ENCODE measurements at places on chromosomes 2 and 18.

DNA sequence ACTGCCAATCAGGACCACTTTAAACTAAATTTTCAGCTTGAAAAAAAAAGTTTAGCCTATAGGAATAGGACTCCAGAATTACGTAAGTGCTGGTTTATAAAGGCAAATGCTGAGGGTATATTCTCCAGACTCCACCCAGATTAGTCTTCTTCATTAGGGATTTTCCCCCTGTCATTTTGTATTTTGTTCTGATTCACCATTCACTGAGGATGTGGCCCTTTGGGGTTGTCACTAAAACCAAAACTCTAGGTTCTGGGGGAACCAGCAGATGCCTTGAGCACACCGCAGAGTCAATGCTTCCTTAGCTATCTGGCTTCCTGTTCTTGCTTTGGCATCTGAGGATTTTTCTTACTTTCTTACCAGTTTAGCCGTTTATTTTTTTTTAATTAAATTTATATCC lies 10.5 kb downstream of the SCYGR4 start:
- DNase-seq: no peak

GRCh38 chr2:73979686-73980085 lies 5.0 kb upstream of the TET3 start:
- DNase-seq: peak; percentile 86

- no peak for DNase-seq
Observed at GRCh38 chr2:155377266-155377680, 678.8 kb downstream of the KCNJ3 start.

DNA sequence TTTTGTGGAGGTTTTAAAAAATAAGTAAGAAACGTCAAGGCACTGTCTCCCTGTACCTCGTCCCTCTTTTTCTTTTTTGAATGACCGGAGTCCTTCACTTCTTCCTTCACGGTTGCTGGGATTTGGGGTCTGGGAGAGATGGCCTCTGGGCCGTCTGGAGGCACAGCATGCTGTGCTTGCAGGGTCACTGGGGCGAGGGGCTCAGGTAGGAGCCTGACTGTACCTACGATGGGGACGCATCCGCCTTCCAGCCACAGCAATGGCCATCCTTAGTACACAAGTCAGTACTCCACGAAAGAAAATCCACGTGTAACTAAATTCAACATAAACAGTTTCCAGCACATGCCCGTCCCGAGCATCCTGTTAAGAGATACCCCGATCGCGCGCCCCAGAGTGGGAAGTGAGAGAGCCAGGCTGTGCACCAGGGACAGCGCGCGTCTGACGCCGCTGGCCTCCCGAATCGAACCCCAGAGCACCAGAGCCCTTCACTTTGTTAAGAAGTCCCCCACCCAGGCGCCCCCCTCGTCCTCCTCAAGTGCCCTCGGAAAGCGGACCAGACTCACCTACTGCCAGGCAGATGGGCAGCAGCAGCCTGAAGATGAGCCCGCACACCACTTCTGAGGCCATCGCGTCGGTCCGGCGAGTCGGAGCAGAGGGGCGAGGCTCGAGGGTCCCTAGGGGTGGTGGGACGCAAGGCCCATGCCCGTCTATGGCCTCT lies 1.2 kb downstream of the PIEZO2 start:
- no peak for DNase-seq

DNA sequence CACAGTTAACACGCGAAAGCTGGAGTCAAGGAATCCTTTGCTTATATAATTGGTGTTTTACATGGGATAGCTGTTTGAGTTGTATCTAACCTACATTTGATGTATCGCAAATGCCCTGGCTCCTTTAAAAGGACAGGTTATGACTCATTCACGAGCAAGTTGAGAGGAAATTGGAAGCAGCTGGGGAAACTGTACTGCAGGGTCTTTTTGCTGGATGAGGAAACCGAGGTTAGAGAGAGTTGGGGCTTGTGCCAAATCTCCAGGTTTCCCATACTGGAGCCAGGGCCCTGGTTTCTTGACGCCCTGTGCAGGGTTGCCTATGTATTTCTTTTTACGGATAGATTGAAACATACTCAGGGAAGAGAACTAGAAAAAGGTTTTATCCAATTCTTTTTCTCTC lies 60.0 kb upstream of the SPTBN1 start:
- no peak for DNase-seq

- DNase-seq: no peak
Observed at GRCh38 chr2:21461754-21462240, 338.0 kb downstream of the TDRD15 start.

GRCh38 chr2:148876595-148877402 lies 1.8 kb downstream of the KIF5C start:
- DNase-seq: no peak
